Foreskin melanocyte (primary cell): ENCODE measurements at places on chromosomes 3 and 15.

- DNase-seq = no peak
These were observed 41.6 kb downstream of the POLG start for GRCh38 chr15:89293012-89293411.

GRCh38 chr3:9746330-9746729, 3.4 kb upstream of the OGG1 start:
- DNase-seq = no peak

- no peak for DNase-seq
These were observed 66.0 kb downstream of the PEX5L start for GRCh38 chr3:179970746-179971145.

DNA sequence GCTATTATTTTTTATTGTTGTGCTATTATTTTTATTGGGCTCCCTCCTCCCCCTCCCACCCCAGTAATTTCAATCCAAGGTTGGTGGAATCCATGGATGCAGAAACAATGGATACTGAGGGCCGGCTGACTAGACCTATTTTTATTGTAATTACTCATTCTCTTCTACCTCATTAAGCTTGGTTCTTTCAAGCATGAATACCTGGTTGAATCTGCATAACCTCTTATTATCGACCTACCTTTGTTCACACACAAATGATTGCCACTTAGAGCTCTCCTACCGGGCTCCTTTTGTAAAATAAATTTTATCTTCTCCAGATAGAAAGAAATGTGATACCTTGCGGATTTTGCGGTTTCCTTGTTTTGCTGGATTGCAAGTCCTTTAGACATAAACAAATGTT, 31.6 kb downstream of the BTD start:
- DNase-seq = no peak

DNA sequence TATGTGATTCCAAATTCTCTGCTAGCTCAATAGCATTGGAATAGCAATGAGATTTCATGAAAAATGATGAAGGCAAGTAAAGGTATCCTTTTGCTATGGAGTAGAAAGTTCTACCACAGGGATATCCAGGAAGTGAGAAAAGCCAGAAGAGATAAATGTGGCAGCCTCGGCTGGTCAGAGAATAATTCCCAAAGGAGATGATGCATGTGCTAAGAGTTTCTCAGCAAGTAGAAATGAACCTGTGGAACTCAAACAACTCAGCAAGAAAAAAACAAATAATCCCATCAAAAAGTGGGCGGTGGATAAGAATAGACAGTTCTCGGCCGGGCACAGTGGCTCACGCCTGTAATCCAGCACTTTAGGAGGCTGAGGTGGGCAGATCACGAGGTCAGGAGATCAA, 38.2 kb downstream of the ALS2CL start:
- DNase-seq = no peak

- DNase-seq = no peak
These were observed 16.0 kb upstream of the LRRK1 start for GRCh38 chr15:100903168-100903554.

DNA sequence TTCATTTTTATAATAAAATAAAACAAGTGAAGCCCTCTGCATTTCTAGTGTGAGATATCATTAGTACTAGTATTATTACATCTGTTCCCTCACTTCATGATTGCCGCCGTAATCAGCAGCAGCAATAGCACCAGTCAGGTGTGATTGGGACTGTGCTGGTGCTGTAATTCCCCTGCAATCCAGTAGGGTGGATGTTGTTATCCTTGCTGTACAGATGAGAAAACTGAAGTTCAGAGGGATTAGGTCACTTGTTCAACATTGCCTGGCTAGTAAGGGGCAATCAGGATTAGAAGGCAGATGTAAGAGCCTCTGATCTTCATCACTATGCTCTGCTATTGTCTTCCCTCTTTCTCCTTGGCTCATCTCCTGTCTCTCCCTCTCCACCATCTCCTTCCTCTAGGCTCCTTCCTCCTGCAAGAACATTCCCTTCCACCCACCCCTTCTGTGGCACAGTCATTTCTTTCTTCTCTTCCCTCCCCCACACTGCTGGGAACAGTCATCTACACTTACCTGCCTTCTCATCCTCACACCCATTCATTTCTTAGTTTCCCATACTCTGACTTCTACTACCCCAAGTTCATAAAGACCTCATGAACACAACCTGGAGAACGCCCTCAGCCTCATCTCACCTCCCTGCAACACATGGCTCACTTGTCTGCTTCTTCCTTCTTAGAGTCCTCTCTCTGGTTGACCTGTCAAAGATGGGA, 29.7 kb downstream of the CRYGS start:
- no peak for DNase-seq

DNA sequence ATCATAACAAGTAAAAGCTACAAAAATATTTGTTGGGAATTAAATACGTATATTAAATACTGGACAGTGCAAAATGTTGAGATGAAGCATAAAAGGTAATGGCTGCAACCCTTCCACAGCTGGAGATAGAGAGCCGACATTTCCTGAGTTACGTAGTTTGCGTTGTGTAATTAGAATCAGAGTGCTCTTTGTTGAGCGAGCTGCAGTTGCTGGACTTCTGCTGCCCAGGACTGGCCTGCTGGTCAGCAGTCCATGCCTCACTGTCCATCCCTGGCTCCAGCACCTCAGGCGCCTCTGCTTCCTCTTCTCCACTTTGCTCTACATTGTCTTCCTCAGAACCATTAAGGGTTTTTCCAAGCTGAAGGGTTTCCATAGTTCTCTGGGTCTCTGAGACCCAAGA, 28.4 kb upstream of the SHC4 start:
- DNase-seq = no peak

GRCh38 chr3:90041995-90042394, 934.6 kb downstream of the EPHA3 start:
- no peak for DNase-seq

- DNase-seq = peak; percentile 67
These were observed at the start of gene DUSP7 for GRCh38 chr3:52056521-52056967. DUSP7 (minus strand) TSS chr3:52056571; CDS start chr3:52056366, 205 bp downstream.

DNA sequence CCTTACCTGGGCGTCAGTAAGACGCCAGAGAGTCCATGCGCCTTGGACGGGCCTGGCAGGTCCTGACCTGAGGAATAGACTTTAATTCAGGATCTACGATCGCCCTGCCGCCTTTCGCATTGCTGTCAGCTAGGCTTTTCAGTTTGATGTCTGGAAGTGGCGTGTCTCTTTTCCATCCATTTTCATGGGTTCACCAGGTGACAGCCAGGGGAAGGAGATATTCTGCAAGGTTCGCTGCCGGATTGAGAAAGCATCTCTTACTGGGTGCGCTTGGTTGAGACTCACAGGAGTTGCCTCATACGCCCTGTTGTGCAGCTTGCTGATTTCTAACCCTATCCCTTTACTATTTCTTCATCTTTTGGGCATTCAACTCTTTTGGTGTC, 7.4 kb downstream of the EPHA3 start:
- no peak for DNase-seq

DNA sequence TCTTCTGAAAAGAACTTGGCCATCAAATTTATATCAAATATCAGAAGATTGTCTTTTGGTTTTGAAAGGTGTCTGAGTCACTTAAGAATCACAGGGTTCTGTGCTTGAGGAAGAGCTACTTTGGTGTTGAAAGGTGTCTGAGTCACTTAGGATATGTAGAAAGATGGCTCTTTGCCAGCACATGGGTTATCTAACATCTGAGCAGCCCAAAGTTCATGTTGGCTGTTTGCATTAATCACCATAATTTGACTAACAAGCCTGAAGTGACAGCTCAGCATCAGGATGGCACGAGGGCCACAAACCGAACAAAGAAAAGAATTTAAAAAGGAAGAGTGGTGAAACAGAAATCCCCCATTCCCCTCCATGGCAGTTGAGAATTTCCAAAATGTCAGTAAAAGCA, 190.5 kb upstream of the CMC1 start:
- no peak for DNase-seq

GRCh38 chr3:196227629-196228493, 11.5 kb downstream of the SLC51A start:
- no peak for DNase-seq

- DNase-seq = no peak
These were observed 47.7 kb downstream of the PXYLP1 start for GRCh38 chr3:141279077-141279967.

GRCh38 chr3:5187920-5188418, 462 bp downstream of the EDEM1 start:
- DNase-seq = no peak

- DNase-seq = no peak
These were observed 121.5 kb upstream of the TSC22D2 start for GRCh38 chr3:150286390-150287147.

GRCh38 chr3:45440562-45440961, 52.2 kb downstream of the LARS2 start:
- DNase-seq = no peak

DNA sequence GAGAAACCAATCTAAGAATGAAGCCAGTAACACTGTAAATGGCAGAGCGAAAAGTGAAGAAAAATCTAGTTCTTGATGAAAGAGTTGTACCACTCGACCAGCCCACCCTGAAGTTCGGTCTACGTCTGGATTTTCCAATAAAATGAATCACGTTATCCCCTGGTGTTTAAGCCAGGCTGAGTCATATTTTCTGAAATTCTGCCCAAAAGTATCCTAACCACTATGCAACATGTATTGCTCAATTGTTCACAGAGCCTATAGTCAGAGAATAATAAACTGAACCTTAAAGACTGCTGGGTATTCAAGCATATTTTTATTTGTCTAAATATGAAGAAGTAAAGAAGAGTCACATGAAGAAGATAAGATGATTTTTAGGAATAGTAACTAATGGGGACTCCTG, 245.7 kb downstream of the FGF12 start:
- DNase-seq = no peak

DNA sequence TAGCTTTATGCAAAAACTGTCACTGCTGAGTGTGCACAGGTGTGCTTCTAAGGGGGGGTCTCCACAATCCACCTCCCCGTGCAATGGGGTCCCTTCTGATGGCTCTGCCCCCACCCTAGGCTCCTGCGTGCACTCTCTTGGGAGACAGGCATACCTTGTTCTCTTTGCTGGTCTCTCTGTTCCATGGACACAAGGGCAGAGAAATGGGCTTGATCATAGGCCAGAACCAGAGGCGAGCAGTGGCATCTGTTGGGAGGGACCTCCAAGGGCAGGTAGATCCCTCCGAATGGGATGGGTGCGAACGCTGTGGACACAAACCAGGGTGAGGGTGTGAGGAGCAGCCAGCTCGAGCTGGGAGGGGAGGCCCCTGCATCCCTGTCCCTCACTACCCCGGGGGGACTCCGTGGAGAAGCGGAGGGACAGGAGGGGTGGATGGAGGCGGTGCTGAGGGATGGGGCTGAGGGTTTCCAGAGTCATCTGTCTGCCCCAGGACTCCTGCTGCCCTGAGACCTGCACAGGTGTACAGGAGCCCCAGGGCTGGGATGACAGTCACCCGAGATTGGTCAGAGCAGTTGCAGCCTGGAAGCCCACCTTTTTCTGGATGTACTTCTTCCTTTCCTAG, 175.0 kb downstream of the KLF13 start:
- no peak for DNase-seq

DNA sequence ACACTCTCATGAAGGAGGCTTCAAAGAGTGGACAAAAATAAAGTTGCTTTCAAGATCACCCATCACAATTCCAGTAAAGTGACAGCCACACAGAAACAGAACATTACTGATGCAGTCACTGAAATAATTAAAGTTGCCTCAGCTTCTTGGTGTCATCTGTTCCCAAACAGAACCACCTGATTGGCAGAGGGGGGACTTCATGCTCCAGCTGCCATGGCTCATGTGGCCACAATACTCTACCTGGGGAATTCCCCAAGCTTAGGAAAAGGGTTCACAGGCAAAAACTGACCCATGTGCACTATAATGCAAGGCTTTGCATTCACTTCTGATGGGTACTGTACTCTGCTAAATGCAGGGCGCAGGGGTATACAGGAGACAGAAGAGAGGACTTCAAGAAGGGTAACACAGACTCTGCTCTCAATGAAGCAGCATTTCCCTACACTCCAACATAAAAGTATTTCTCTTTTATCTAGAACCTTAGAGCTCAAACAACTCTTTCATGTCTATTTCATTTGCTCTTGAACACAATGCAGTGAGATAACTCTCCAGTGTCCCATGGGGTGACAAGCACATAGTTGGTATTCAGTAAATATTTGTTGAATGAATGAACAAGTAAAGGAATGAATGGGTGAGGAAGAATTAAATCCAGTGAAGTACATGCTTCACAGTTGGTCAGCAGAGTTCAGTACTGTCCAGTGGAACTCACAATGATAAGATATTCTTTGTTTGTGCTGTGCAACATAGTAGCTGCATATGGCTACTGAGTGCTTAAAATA, 8.6 kb upstream of the CTNNB1 start:
- no peak for DNase-seq

GRCh38 chr3:56878074-56878473, 76.3 kb upstream of the ARHGEF3 start:
- no peak for DNase-seq

DNA sequence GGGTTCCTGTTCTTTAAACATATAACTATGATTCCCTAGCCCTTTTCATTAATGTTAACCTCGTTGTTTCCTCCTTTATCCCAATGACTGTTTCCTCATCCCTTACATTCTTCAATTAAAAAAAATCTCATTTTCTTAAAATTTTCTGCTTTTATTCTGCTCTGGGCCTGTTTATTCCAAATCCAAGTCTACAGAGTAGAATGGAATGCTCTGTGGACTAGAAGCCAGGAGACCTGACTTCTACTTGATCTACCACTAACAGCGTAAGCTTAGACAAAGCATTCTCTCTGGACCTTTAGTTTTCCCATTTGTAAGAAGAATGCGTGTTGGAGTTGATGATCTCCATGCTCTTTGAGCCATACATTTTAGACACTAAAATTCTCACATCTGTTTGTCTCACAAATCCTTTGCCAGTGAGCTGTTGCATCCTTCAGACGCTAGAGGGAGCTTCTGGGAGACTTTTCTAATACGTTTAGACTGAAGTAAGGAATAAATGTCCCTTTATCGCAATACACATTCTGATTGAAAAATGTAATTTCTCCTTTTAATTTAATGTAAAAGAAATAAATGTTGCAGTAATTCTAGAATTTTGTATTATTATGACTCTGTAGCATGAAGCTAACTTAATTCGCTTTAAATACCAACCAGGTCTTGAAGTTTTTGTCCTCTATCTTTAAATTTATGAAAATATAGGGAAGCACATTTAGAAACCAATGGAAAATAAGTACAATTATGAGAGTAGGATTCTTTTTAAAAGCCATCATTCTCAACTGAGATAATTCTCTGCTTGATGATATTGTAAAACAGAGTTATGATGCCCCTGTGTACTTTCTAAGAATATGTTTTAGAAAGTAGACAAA, 21.7 kb upstream of the GMNC start:
- peak; percentile 53 for DNase-seq

DNA sequence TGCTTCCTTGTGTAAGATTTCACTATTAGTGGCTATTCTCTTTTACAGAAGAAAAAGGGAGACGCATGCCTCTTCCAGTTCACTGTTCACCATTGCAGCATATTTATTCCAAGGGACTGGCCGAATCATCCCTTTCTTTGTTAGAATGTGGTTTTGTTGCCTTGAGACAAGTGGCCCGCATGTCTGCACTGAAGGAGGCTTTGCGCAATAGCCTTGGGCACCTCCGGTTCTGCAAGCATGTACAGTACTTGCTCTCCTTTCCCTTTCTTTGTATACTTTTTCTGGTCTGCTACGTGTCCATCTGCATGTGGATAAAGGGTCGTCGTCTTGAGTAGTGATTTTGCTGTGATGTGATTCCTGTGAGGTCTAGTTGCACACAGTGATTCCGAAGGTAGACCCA, 43.0 kb downstream of the FLNB start:
- peak; percentile 76 for DNase-seq
